ENCODE measurements at places on chromosomes 6 and 20.

GRCh38 chr6:128024969-128025368, 124.1 kb upstream of the THEMIS start:
- no peak for DNase-seq

DNA sequence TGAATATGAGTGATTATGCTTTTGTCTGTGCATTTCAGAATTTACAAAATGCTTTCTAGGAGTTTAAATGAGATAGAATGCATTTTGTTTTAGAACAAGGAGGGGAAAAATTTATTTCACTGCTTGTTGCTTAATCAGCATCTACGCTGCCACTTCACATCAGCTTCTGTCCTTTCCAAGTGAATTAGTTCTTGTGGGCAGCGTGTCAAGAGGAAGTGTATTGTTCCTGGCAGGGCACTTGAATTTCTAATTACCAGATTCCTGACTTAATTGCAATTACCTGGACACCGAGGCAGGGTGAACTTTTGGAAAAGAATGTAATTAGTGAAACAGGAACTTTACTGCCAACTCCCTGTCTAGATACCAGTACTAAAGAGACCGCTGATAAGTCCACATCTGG, 263.5 kb downstream of the TMEM242 start:
- DNase-seq = no peak

DNA sequence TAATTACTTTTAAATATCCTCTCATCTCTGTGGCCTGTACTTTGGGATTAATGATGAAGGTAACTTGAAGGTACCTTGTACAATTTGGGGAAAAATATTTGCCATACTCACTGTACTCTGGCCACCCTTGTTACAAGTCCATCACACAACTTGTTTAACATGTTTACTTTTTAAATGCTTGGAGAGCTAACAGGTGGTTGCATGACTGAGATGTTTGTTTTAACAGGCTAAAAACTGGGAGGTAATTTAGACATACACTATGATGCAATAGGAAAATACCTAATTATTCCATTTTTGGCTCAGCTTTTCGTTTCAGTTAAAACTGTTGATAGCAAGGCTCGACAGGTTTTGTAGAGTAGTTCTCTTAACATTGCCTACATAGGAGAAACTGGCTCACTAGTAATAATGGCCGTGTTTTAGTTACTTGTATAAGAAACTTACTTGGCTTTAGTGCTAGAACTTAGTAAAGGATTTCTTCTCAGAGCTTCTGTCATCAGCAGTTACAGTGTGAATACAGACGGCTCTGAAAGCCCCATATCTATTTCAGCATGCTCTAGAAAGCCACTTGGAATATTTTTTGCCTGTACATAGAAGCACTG, 489.8 kb upstream of the SOX4 start:
- no peak for DNase-seq

- DNase-seq = no peak
These were observed 9.5 kb upstream of the DST start for GRCh38 chr6:56652231-56652630.

Data from NCI-H2081 (cell line).